ENCODE measurements at places on chromosomes 5 and 9. TPM values are rescaled to one million over a fixed set of nuclear protein-coding genes. Genes with fewer than 3 reads are reported as not detected.
A peak's percentile ranks its signal among the peaks of the same experiment; 100 is the strongest.

The SMIM32 gene
- not detected for total RNA-seq

The SREK1IP1 gene
- total RNA-seq = 10.9 TPM

The GDF9 gene
- total RNA-seq = 0.57 TPM

The PLAC8L1 gene
- 0.33 TPM for total RNA-seq

The MEF2C gene
- 67.2 TPM for total RNA-seq

The SETX gene
- total RNA-seq = 44.7 TPM

DNA sequence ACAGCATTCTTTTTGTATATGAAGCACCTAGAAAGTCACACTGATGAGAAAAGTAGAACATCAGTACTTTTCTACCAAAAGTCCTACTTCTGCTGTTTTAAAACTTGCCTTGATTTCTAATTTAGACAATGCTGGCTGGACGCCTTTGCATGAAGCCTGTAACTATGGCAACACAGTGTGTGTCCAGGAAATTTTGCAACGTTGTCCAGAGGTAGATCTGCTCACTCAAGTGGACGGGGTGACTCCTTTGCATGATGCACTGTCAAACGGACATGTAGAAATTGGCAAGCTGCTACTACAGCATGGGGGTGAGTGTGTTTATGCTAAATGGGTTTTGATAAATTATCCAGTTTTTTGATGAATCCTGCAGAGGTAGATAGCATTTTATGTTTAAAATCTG, 73.5 kb downstream of the SLF1 start:
- DNase-seq = no peak
- no peaks in the 10 kb centered on the region for H3K4me1 ChIP-seq
- H3K36me3 ChIP-seq = peaks cover 36% of the 10 kb centered on the region
- H3K27ac ChIP-seq = no peak overlapping the region
- H3K4me3 ChIP-seq = no peak overlapping the region

- DNase-seq = no peak
Measured at GRCh38 chr5:24222876-24223275, 421.9 kb downstream of the CDH10 start.

DNA sequence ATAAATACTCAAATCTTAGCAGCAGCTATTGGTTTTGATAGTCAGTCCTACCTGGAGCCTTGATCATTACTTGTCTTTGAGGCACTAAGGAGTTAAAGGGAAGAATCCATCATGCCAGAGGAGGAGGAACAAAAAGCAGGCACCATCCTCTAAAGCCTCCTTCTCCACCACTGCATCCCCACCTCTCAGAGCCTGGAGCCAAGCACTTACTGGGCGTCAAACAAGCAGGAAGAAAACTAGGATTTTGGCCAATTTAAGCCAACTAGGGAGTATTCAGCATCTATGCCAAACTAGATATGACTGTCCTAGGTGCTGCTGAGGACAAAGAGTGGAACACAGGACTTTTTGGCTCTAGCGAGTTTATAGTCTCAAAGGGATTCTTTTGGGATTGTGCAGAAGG, 152.5 kb downstream of the PPP2R2B start:
- no peaks in the 10 kb centered on the region for H3K4me1 ChIP-seq
- no peak overlapping the region for H3K27ac ChIP-seq
- H3K36me3 ChIP-seq = no peaks in the 10 kb centered on the region
- no peak overlapping the region for H3K4me3 ChIP-seq

DNA sequence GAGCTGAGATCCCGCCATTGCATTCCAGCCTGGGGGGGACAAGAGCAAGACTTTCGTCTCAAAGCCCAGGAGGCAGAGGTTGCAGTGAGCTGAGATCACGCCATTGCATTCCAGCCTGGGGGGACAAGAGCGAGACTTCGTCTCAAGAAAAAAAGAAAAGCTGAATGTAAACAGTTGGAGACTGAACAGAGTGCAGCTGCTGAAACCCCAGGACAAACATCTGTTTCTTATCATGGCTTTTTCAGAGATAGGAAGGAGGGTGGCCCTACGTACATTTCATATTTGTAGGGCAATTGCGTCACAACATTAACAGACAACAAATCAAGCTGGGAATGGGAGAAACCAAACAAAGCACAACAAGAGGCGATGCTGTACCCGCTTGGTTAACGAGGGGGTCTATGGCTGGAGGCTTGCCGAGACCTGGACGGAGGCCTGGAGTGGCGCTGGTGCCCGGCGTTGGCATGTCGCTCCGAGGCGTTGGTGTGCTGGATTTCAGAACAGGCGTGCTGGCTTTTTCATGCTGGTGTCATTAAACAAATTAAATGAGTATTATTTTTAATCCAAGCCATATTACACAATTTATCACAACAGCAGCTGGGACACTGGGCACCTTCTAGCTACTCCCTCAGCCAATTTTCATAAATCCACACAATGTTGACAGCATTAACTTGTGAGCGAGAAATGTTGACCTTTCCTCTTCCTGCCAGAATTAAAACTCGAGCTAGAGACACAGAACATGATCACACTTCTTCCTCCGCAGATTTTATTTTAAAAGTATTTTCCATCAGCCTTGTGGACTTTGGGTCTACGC, 76.1 kb downstream of the TLE1 start:
- H3K4me3 ChIP-seq = no peak overlapping the region
- H3K36me3 ChIP-seq = peaks cover 74% of the 10 kb centered on the region
- H3K4me1 ChIP-seq = peaks cover 3% of the 10 kb centered on the region
- no peaks in the 10 kb centered on the region for H3K27me3 ChIP-seq
- no peak for DNase-seq

- no peak overlapping the region for H3K27ac ChIP-seq
- no peaks in the 10 kb centered on the region for H3K36me3 ChIP-seq
- no peak overlapping the region for H3K4me3 ChIP-seq
Measured at GRCh38 chr9:82606492-82607382, 456.2 kb downstream of the RASEF start.

- DNase-seq = no peak
- no peaks in the 10 kb centered on the region for H3K27me3 ChIP-seq
- H3K36me3 ChIP-seq = no peaks in the 10 kb centered on the region
- H3K4me3 ChIP-seq = no peak overlapping the region
Measured at GRCh38 chr9:6147846-6148245, 67.8 kb upstream of the IL33 start.

- H3K4me1 ChIP-seq = no peaks in the 10 kb centered on the region
- no peak for DNase-seq
- H3K27ac ChIP-seq = peak overlapping the region; percentile 84
- no peaks in the 10 kb centered on the region for H3K36me3 ChIP-seq
Measured at GRCh38 chr5:159263569-159263905, 447 bp downstream of the UBLCP1 start.

DNA sequence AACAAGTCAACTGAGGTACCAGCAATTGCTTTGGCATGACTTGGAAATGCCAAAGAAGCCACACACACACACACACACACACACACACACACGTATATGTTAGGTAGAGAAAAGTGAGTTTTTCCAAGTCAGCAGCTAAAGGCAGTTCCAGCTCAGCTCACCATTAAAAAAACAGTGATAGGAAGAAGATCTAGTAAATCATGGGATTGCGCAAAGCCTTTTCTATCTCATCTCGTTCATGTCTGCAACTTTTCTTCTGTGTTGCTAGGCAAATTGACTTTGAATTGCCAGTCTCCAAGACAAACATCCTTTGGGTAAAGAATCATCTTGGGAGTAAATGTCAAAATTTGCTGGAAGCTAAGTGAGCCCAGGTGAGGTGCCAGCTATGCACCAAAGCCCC, 500.1 kb downstream of the ENC1 start:
- H3K36me3 ChIP-seq = no peaks in the 10 kb centered on the region
- DNase-seq = no peak
- H3K4me3 ChIP-seq = no peak overlapping the region
- no peaks in the 10 kb centered on the region for H3K27me3 ChIP-seq
- H3K4me1 ChIP-seq = no peaks in the 10 kb centered on the region

DNA sequence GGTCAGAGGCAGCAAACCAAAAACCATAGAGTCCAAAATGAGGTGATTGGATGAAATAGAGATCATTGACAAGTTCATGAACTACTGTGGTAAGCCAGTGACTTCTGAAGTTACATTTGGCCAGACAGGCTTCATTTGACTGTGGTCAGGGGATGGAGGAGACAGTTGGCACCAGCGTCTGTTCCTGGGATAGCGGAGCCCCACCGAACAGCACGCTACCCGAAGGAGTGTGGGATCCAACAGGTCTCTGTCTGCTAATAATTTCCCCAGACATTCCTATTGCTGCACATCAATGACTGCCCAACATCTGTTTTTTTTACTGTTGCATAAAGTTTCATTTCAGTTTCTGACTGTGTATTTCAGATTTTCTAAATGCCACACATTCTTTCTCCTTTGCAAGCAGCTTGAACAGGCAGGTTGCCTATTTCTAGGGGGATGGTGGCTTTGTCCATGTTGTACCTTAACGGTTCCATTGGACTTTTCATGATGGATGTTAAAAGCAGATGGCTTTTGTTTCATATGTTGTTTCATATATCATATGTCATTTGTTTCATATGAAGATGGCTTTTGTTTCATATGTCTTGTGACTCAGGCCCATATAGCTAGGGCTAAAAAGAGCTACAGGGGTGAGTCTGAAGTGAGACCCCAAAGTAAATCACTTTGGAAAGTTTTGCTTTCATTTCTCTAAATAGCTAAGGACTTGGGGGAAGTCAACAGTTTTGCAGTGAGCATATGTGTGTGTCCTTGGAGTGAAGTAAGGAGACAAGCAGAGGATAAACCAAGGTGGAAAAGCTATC, 180.8 kb downstream of the GOLPH3 start:
- no peaks in the 10 kb centered on the region for H3K4me1 ChIP-seq
- peaks cover 7% of the 10 kb centered on the region for H3K27me3 ChIP-seq
- no peak overlapping the region for H3K4me3 ChIP-seq
- no peak overlapping the region for H3K27ac ChIP-seq
- H3K36me3 ChIP-seq = no peaks in the 10 kb centered on the region

DNA sequence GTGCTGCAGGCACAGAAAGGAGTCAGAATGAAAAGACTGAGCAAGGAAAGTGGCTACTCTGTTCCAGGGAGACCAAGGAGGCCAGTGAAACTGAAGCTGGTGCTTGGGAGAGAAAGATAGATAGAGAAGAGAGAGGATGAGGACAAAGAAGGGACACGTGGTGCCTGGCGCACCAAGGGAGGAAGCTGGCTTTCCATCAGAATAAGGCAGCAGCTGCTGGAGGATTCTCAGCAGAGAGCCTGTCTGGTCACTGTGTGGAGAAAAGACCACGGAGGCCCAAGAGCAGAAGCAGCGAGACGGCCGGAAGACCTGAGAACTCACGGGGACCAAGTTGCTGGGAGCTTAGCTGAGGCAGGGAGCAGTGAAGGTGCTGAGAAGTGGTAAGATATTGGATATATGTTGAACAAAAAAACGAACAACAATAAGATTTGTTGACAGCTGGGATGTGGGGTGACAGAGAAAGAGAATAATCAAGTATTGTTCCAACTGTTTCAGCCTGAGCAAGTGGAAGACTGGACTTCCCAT, 116.1 kb downstream of the SEMA5A start:
- no peaks in the 10 kb centered on the region for H3K27me3 ChIP-seq
- no peak overlapping the region for H3K27ac ChIP-seq
- H3K4me3 ChIP-seq = no peak overlapping the region
- no peaks in the 10 kb centered on the region for H3K36me3 ChIP-seq

DNA sequence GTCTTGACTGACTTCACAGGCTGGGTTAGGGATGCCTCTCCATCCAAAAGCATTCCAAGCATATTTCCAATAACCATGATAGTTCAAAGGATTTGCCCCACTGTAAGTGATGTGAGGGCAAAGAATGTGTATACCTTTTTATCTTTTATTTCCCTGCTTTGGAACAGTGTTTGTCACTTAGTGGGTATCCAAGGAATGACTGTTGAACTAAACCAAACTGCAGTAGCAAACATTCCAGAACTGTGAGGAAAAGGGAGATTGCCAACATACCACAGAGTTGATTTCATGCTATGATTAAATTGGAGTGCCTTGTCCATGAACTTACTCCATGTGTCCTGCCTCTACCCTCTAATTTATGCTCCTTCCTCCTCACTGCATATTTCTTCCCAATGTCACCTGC, 400.0 kb downstream of the KIAA0825 start:
- DNase-seq = peak; percentile 20
- no peaks in the 10 kb centered on the region for H3K36me3 ChIP-seq
- no peak overlapping the region for H3K4me3 ChIP-seq
- peaks cover 21% of the 10 kb centered on the region for H3K4me1 ChIP-seq

- H3K27me3 ChIP-seq = no peaks in the 10 kb centered on the region
- no peak overlapping the region for H3K27ac ChIP-seq
- no peak for DNase-seq
- no peaks in the 10 kb centered on the region for H3K4me1 ChIP-seq
Measured at GRCh38 chr5:127634007-127634406, 14.9 kb upstream of the CTXN3 start.

GRCh38 chr9:136681029-136681428, 6.2 kb downstream of the AGPAT2 start:
- no peaks in the 10 kb centered on the region for H3K36me3 ChIP-seq
- no peaks in the 10 kb centered on the region for H3K27me3 ChIP-seq
- H3K27ac ChIP-seq = no peak overlapping the region
- no peak for DNase-seq
- H3K4me1 ChIP-seq = no peaks in the 10 kb centered on the region

DNA sequence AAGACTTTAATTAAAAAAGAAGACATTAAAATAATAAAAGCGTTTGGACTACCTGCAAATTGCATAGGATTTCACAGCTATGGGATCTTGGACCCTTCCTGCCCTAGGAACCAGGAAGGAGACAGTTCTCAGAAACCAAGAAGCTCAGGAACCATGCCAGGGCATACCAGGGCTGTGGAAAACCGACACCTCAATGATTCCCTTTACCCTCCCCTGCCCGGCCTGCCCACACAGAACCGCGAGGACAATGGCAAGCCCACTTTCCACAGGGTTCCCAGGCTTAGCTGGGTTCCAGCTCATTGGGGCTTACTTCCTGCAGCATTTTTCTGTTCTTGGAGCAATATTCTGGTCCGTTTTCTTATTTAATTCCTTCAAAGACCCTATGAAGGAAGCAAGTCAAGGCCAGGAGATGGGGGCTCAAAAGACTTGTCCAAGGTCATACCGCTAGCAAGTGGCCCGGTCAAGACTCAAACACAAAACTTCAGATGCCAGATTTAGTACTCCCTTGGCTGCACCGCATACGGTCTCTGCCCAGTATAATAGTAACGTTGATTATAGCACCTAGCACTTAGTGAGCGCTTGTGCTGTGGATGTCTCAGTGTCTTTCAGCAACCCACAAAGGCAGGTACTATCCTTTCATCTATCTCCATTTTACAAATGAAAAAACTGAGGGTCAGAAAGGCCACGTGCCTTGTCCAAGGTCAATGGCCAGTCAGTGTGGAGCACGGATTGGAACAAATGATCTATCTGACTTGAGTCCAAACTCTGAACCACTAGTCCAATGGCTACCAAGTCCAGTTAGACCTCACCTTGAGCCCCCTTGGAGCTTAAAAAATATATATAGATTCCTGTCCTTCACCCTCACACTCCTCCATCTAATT, 6.8 kb downstream of the FAT2 start:
- H3K27ac ChIP-seq = no peak overlapping the region
- no peaks in the 10 kb centered on the region for H3K4me1 ChIP-seq
- peaks cover 5% of the 10 kb centered on the region for H3K27me3 ChIP-seq
- H3K4me3 ChIP-seq = no peak overlapping the region

DNA sequence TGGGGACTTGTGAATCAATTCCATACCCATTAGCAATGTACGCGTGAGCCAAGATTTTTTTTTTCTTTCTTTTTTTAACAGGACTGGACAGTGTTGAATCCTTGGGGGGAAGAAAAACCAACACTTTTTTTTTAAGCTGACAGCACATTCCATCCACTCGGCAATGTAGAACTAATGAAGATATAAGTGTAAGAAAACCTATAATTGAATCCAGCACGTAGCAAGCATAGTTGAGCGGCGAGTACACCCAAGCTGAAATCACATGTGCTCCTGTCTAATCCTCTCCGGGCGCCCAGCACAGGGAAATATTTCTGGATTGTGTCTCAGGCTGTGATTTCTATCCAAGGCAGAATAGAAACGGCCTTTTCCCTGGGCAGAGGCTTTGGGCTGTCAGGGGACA, 118.2 kb downstream of the BOD1 start:
- no peaks in the 10 kb centered on the region for H3K36me3 ChIP-seq
- peak overlapping the region; percentile 96 for H3K27ac ChIP-seq
- H3K4me3 ChIP-seq = peak overlapping the region; percentile 25
- H3K4me1 ChIP-seq = peaks cover 70% of the 10 kb centered on the region
- H3K27me3 ChIP-seq = no peaks in the 10 kb centered on the region
